NCI-H774 (cell line): ENCODE measurements at places on chromosomes 4 and X.

- DNase-seq: peak; percentile 77
Measured at GRCh38 chr4:17780501-17781299, 721 bp downstream of the FAM184B start.

DNA sequence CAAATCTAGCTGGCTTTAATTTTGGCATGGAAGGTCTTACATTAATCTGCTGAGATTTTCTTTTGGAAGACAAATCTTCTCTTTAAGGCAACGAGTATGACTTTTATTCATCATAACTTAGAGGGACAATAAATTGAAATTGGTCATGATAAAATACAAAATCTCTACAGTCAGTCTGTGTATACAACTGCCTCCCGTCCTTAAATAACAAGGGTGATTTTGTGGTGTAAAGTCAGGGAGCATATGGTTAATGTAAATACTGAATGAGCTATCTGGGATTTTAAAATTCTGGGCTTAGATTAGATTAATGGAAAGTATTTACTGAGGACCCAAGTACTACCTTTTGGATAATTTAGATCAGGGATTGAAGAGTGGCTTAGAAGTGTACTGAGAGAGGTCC lies 328.4 kb upstream of the HAND2 start:
- no peak for DNase-seq

- DNase-seq: no peak
Measured at GRCh38 chrX:68892651-68893050, 63.8 kb downstream of the EFNB1 start.

DNA sequence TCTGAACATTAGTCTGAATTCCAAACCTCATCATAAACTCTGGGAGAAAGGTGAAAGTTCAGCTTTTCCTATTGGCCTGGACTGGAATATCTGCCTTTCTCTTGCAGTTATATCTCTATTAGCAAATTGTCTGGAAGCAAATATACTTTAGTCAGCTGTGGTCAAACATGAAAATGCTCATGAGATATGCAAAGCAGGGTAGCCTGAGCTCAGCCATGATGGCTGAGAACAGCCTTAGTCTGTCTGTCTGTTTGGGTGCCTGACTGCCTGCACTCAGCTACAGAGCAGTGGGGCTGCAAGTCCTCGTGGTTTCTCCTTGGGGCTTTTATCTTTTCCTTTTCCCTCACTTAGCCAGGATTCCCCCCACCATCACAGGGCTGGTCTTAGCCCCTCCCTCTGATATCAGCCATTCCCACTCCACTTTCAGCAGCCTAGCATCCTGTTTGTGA lies 19.5 kb upstream of the PGRMC2 start:
- DNase-seq: no peak

GRCh38 chrX:155169881-155170280 lies 46.4 kb upstream of the VBP1 start:
- no peak for DNase-seq

GRCh38 chrX:4588893-4589292 lies 875.4 kb upstream of the PRKX start:
- no peak for DNase-seq

DNA sequence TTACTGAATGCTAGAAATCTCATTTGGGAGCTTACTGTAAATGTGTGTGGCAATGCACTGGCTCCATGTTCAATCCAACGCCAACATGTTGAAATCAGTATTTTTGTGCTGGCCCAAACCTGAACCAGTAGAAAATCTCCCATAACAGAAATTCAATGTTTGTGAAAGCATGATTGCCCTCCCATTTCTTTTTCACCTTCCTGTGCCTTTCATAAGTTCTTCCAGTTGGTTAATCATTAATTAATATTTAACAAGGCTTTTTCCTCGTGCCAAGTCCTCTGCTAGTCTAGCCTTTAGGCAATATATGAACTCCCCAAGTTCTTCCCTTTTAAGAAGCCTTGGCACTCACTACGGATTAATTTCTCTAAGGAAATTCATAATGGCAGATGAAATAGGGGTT lies 1.3 kb upstream of the PLS3 start:
- DNase-seq: no peak

DNA sequence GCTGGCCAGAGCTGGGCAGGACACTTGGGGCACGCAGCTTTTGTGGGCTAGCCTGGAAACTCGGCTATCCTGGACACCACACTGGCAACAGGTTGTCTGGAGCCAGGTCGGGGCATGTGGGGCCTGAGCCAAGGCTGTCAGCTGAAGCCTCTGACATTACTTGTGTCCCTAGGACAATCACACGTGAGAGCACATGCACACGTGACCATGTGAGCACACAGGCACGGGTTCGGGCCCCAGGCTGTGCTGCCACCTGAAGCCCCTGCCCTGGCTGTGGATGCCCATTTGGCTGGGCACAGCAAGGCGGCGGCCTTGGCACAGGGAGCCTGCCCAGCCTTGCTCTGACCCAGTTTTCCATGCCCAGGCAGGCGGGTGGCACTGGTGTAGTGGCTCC lies 8.7 kb upstream of the FGFR3 start:
- no peak for DNase-seq

- DNase-seq: no peak
Measured at GRCh38 chr4:43357252-43357974, 464.9 kb downstream of the GRXCR1 start.

GRCh38 chr4:147578051-147578476 lies 39.1 kb upstream of the TMEM184C start:
- no peak for DNase-seq

GRCh38 chr4:173666-174314 lies 49.5 kb downstream of the ZNF718 start:
- DNase-seq: no peak

GRCh38 chrX:109943092-109943739 lies 59.7 kb upstream of the TMEM164 start:
- DNase-seq: no peak

DNA sequence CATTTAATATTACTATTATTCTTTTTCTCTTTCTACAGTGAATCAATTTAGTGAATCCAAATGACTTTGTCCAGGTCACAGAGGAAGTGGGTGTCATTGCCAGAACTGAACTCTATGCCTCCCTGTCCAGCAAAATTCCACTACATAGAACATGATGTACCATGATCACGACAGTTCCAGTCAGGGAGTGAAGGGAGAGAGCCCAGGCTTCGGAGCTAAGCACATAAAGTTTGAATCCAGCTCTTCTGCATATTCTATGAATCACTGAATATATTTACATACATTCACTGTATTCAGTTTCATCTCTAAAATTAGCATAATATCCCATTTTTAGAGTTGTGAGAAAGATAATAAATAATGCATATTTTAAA lies 17.4 kb downstream of the ARHGEF38 start:
- no peak for DNase-seq

- DNase-seq: no peak
Measured at GRCh38 chr4:126533146-126533805, 1099.5 kb upstream of the INTU start.

GRCh38 chr4:127500242-127500641 lies 132.5 kb upstream of the INTU start:
- DNase-seq: no peak

DNA sequence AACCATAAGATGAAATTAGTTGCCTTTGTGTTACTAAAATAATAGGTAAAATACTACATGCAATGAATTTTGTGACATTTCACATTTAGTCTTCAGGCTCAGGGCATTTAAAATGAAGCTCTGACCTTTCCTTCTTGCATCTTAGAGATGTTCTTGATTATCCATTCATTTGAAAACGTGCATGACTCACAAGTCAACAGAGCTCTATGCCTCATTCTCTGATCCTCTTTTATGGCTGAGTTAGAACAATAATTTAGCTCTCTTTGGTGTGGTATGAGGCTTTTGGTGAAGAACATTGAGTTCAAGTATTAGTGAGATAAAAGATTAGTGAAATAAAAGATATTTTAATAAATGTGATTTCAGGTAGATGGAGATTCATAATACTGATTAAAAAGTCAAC lies 66.5 kb downstream of the TIGD2 start:
- DNase-seq: no peak

DNA sequence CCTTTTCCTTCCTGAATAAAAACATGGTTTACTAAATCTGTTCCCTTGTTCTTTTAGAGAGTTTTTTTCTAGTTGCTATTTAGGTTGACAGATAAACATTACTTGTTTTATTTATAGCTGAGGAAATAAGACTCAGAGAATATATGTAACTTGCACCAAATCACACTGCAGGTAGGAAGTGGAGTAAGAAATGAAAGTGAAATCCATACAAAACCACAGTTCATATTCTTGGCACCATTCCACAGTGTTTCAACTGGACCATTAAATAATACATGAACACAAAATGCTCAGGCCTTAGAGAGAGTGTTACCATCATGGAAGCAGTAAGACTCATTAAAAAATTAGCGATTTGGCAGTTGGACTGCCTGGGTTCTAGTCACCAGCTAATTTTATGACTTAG lies 326.9 kb upstream of the SLIT2 start:
- no peak for DNase-seq

DNA sequence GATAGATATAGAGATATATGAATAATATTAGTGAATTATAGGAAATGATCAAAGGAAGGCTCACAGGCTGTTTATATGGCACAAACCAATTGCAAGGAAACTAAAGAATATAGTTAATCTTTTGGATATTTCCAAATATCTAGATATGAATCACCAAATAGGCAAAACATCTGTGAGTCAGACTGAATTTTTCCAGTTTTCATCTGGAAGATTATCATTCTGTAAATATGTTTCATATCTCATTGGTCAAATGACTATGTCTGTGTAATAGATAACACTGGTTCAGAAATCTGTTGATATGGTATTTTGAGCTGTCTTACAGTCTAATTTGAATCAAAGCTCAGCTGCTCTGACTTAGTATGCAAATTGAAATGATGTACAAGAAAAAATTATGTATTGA lies 303.6 kb downstream of the FAM133A start:
- DNase-seq: no peak

DNA sequence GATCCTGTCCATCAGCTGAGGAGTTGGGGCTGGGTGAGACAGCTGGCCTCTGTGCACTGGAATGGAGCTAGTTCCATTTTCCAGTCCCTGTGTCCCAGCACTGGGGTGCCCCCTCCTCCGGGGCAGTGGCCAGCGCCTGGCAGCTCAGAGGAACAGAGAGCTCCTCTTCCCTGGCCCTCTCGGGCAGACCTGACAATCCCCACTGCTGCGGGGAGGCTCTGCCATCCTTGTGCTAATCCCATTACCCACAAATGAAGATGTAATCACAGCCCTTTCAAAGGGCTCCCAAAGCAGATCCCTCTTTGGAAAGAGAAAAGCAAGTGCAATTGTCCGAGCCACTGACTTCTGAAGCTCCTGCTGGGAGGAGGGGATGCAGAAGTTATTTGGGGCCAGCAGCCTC lies 75.1 kb upstream of the MSX1 start:
- DNase-seq: no peak

- DNase-seq: no peak
Measured at GRCh38 chr4:83110970-83111750, 3.4 kb downstream of the PLAC8 start.

GRCh38 chrX:46400530-46401443 lies 144.4 kb downstream of the ZNF674 start:
- no peak for DNase-seq

DNA sequence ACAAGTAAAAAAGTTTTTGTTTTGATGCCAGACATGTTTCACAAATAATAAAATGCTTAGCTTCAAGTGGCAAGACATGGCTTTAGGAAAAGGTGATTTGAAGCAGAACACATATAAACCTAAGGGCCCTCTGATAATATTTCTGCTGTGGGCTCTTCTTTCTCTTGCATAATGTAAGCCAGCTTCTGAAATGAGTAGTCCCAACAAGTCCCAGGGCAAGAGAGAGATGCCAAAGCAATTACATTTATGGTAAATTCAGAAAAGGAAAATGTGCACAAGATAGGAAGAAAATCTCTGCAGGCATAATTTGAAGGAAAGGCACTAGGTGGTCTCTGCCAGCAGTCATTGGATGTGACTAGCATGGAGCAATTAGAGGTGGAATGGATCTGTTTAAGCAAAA lies 170.8 kb upstream of the GALNT7 start:
- no peak for DNase-seq

DNA sequence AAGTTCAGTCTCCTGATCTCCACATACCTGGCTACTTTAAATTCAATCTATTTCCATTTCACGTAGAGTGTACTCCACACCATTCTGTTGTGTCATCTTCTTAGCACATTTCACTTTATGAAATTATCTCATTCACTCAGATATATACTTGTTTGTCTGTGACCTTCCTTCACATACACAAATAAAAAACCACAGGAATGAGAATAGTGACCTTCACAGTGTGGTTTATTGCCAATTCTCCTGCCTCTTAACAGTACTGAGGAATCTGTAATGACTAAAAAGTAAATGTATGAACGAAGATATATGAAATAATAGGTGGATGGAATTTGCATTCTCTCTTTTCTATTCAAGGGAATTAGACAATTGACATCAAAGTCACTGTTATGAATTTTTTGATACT lies 183.9 kb upstream of the PCDH7 start:
- no peak for DNase-seq

GRCh38 chr4:85114526-85114925 lies 148.0 kb upstream of the WDFY3 start:
- no peak for DNase-seq

GRCh38 chrX:149903889-149904748 lies 23.1 kb downstream of the MAGEA8 start:
- DNase-seq: no peak

- no peak for DNase-seq
Measured at GRCh38 chr4:1133033-1133432, 19.7 kb upstream of the RNF212 start.

DNA sequence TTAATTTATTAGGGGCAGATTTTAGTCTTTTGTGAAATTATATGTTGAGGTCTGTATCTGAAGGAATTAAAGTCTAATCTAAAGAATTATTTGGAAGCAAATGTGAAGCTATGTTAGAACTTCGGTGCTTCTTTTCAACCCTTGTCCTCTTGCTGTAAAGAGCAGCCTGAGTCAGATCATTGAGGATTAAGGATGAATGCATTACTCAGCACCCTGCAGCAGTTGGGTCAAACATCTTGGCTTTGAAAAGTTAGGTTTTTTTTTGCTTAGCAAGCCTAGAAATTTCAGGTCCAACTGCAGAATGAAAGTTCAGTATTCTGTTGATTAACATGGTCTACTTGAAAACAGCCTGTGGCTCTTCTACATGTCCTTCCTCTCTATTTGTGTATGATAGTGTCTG lies 57.6 kb downstream of the SLC4A4 start:
- DNase-seq: no peak

- DNase-seq: no peak
Measured at GRCh38 chr4:145218251-145218650, 37.9 kb upstream of the OTUD4 start.

- no peak for DNase-seq
Measured at GRCh38 chrX:115652221-115652620, 91.2 kb downstream of the PLS3 start.

- DNase-seq: no peak
Measured at GRCh38 chr4:31045724-31046318, 325.7 kb downstream of the PCDH7 start.
